ENCODE measurements at places on chromosomes 1 and 21.
A peak's percentile ranks its signal among the peaks of the same experiment; 100 is the strongest.

- DNase-seq, result no peak
Observed at GRCh38 chr1:98781906-98782305, 120.4 kb downstream of the SNX7 start.

GRCh38 chr1:2801046-2801445, 447 bp downstream of the TTC34 start:
- no peak for DNase-seq

DNA sequence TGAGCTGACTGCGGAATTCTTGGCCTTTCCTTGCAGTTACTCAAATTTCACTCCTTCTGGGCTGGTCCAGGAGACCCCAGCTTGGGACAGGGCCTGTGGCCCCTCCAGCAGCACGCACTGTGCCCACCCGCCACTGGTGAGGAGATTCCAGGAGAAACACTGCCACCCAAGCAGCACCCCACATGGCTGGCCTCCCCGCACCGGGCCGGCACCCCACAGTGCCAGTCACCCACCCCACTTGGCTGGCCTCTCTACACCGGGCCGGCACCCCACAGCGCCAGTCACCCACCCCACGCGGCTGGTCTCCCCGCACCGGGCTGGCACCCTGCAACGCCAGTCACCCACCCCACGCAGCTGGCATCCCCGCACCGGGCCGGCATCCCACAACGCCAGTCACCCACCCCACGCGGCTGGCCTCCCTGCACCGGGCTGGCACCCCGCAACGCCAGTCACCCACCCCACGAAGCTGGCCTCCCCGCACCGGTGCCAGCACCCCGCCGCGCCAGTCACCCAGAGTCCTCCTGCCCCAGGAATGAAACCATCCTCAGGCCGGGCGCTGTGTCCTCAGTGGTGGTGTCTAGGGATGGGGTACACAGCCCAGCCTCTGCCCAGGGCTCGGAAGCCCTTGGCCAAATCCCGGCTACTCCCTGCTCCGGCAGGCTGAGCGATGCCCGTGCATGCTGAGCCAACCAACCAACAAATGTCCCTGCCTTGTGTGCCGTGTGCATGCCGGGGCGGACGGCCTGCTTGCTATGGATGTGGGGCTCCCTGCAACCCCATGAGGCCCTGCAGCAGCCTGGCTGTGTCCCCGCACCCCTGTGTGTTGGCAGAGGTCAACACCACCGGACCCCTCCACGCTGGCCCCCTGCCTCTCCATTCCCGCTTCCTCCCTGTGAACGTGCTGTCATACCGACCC, 38.6 kb upstream of the TSPEAR start:
- DNase-seq, result no peak

GRCh38 chr1:12619792-12620487, 1.9 kb upstream of the DHRS3 start:
- DNase-seq, result peak; percentile 59

GRCh38 chr1:11703357-11704193, 12.1 kb downstream of the DRAXIN start:
- no peak for DNase-seq

Measured in T-helper 17 cell (primary cell).